Caco-2 (cell line): ENCODE measurements at places on chromosomes 5 and 9. TPM values are rescaled to one million over a fixed set of nuclear protein-coding genes. Genes with fewer than 3 reads are reported as not detected.

FOXD1 gene
- 2.8 and 3.1 TPM in 2 replicates for total RNA-seq

SAXO1 gene
- total RNA-seq, result 0.20 TPM in 1 of 2 replicates, not detected in the other

DNA sequence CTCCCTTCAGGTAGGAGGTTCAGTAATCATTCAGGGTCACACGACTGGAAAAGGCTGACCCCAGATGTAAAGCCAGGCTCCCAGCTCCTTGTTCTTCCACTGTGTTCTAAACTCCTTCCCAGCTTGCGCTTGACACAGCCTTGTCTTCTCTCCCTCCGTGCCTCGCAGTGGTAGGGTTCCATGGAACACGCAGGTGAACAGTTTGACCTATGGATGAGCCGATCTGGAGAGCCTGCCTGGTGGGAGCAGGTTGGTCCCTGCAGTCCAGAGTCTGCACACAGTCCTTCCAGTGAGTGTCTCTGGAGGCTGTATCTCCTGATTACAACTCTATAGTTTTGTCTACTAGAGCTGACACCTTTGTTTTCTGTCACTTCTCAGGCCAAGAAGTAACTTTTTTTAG is 85.9 kb downstream of the IQGAP2 start:
- no peak overlapping the region for H3K4me3 ChIP-seq
- peak overlapping the region; percentile 66 for H3K27ac ChIP-seq
- H3K4me1 ChIP-seq, result peaks cover 47% of the 10 kb centered on the region
- no peaks in the 10 kb centered on the region for H3K36me3 ChIP-seq
- H3K27me3 ChIP-seq, result no peaks in the 10 kb centered on the region

- H3K27me3 ChIP-seq, result no peaks in the 10 kb centered on the region
- peaks cover 4% of the 10 kb centered on the region for H3K36me3 ChIP-seq
- no peak overlapping the region for H3K4me3 ChIP-seq
- peaks cover 20% of the 10 kb centered on the region; the same call in 1 of the 2 replicates for H3K4me1 ChIP-seq
- no peak overlapping the region for H3K27ac ChIP-seq
Observed at GRCh38 chr9:94802793-94803192, 76.3 kb downstream of the AOPEP start.

DNA sequence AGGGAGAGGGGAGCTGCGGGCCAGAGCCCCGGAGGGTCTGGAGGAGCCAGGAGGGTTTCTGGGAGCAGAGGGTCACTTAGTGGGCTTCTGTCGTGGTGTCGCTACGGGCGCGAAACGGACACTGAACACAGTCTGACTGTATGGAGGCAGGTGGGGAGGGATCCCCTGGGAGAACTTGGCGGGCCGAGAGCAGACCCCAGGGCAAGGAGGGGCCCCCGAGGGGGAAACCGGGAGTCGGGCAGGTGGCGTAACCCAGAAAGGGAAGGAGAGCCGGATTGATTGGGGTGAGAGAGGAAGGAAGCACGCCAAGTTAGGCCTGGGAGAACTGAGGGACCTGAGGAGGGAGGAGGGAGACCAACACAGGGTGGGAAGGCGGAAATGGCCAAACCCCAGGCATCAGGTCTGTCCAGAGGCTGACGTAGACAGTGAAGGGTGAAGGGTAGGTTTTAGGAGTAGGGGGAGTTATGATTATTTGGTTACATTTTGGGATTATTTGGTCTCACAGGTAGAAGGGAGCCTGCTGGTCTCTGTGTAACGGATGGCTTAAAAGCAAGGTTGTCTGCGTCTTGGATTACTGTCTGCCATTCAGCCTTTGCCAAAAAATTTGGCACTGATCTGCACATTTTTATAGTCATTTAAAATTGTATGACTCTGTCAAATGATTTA is 3.3 kb upstream of the MSMP start:
- H3K36me3 ChIP-seq, result no peaks in the 10 kb centered on the region
- peak overlapping the region; percentile 59 for H3K4me3 ChIP-seq
- H3K27me3 ChIP-seq, result no peaks in the 10 kb centered on the region
- peaks cover 5% of the 10 kb centered on the region; the same call in 1 of the 2 replicates for H3K4me1 ChIP-seq

- H3K36me3 ChIP-seq, result no peaks in the 10 kb centered on the region
- H3K27ac ChIP-seq, result no peak overlapping the region
- H3K4me1 ChIP-seq, result peaks cover 10% of the 10 kb centered on the region
- H3K27me3 ChIP-seq, result no peaks in the 10 kb centered on the region
- H3K4me3 ChIP-seq, result no peak overlapping the region
- DNase-seq, result no peak
Observed at GRCh38 chr9:35594471-35594870, 10.6 kb upstream of the TESK1 start.

- H3K36me3 ChIP-seq, result no peaks in the 10 kb centered on the region
- H3K4me3 ChIP-seq, result no peak overlapping the region
- H3K27me3 ChIP-seq, result no peaks in the 10 kb centered on the region
- no peak for DNase-seq
Observed at GRCh38 chr9:109349421-109349846, 28.6 kb upstream of the EPB41L4B start.

DNA sequence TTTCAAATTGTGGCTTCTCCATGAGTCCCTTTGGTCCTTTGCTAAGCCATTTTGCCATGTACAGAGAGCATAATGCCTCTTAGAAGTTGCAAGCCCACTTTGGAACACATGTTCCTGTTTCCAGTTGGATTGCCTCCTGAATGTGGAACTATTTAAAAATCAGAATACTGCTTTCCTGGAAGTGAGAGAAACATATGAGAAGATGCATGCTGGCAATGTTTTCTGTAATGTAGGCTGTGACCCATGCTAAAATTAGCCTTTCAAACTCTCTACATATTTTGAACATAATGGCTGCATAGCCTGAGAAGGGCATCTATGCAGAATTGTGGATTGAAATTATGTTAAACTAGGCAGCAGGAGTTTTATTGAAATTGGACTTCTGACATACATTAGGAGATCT is 175.5 kb upstream of the PAPPA start:
- no peaks in the 10 kb centered on the region for H3K4me1 ChIP-seq
- H3K27me3 ChIP-seq, result no peaks in the 10 kb centered on the region
- no peak overlapping the region for H3K4me3 ChIP-seq
- no peaks in the 10 kb centered on the region for H3K36me3 ChIP-seq
- DNase-seq, result no peak
